Activated CD4-positive, alpha-beta memory T cell treated with anti-CD3 and anti-CD28 coated beads for 36 hours (primary cell): ENCODE measurements at places on chromosomes 7 and 10. TPM values are rescaled to one million over a fixed set of nuclear protein-coding genes. Genes with fewer than 3 reads are reported as not detected.

- no peak for DNase-seq
Measured at GRCh38 chr7:27615420-27616185, 47.1 kb downstream of the HIBADH start.

DNA sequence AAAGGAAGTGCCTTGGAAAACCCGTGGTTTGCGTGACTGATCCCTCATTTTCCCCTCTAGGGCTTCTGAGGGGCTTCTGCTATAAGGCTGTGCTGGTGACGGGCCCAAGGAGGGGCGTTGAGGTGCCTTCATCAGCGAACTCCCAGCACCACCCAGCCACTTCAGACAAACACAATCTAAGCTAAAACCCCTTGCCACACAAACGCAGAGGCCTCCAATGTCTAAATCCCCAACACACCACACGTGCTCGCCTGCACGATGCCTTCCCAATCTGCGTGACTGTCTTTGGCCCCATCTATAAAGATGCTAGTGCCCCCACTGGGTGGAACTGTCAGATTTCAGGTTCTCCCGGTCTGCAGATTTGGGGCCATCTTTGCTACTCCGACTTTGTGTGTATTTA, 4.1 kb upstream of the GAD2 start:
- no peak for DNase-seq

GRCh38 chr7:103106005-103106702, 31.2 kb downstream of the ARMC10 start:
- no peak for DNase-seq

TCAF2 gene
- total RNA-seq: 32.7 TPM

DNA sequence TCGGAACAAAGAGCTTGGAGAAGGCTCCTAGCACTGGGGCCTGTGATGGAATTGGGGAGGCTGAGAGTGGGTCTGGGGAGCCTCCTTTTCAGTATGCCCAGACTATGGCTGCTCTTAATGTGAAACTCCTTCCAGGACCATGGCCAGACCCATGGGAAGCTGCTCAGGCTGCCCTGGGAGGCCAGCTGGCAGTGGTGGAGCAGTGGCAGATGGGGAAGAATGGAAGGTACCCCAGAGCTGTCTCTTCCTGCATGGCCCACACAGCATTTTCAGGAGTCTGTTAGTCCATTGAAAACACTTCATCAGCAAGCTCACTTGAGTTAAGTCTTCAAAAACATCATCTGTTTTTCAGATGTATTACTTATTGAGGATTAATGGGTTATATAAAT, 18.5 kb downstream of the NACAD start:
- DNase-seq: no peak

DNA sequence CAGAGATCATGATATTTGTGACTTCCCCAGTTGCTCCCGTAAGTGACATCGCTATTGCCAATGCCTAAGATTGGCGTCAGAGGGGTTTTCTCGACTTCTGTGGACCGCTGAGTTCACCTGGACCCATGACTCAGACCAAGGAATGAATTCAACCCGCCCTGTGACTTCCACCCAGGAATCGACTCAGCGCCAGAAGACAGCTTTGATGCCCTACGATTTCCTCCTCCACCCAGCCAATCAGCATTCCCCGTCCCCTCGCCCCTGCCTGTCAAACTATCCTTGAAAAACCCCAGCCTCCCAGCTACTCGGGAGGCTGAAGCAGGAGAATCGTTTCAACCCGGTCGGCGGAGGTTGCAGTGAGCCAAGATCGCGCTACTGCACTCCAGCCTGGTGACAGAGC, 58.3 kb downstream of the MICALL2 start:
- DNase-seq: no peak

CALML5 gene
- total RNA-seq: not detected

DNA sequence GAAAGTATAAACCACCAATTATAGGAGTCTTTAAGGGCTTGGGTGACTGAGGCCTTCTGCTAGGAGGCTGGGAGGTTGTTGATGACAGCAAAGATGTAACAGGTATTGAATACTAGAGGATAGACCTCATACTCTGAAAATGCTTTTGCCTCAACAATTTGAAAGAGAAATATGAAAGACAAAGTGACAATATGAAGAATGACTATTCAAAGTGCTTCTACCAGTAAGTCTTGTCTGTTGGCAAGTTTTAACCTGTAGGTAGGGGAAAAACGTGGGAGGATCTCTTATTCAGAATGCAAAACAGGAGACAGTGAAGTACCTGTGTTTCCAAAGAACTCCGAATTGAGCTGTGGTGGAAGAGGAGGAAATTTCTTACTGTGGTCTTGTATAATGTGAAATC, 38.2 kb downstream of the GBF1 start:
- peak; percentile 40 for DNase-seq

GSTO1 gene
- total RNA-seq: 215 TPM
